Left hindlimb (tissue), 1 donor: ENCODE measurements at places on chromosomes 4 and X.

GRCh38 chrX:18828832-18829404, 121.5 kb downstream of the PPEF1 start:
- no peak for DNase-seq

GRCh38 chr4:185394568-185395237, 1.0 kb downstream of the LRP2BP start:
- no peak for DNase-seq

DNA sequence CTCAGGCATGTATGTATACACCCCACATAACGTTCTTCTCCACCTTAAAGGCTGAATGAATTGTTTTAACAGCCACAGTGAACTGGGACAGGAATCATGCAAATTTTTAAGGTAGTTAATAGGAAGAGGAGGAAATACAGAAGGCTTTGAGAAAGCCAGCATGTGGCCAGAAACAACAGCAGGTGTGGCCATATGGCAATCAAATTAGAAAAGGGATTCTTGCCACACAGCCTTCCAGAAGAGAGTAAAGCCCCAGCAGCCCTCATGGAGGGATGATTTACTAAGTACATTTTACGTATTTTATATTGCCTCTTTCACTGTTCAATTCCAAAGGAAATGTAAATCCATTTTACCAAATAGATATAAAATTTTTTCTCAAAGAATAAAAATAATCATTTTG, 792.2 kb downstream of the ADGRL3 start:
- DNase-seq = no peak

- DNase-seq = no peak
These were observed 527.2 kb upstream of the PRKX start for GRCh38 chrX:4240541-4241194.

DNA sequence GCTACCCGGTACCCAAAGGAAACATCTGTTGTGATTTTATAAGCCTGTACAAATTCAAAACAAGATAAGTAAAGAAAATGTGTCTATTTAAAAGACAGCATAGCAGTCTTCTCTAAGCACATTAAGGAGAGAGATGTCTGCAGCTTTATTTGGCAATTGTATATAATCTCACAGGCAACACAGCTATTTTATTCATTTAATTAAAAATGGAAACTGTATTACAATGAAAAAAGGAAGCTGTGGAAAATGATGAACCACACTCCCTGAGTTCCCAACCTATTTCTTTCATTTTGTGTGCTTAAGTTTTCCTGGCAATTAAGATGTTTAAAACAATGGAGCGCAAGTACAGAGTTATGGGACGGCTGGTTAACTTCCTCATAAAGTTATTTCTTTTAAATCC, 78.4 kb downstream of the CBLL2 start:
- no peak for DNase-seq

- peak; percentile 36 for DNase-seq
These were observed 12.4 kb upstream of the NFXL1 start for GRCh38 chr4:47926667-47927258.

DNA sequence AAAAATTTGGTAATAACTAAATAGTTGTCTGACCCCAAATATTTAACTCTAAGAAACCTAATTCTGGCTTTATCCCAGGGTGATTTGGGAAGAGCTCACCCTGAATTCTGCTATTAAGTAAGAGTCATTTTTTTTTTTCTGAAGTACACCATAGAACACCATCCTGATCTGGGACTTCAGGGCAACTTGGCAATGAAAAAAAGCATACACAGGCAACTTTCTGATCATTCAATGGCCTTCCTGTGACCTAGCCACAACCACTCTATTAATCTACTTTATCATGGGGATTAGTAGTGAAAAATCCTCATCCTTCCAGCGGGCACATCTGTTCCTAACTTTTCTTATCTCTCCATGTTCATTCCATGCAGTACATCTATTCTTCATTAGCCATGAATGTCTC, 333.2 kb upstream of the MAD2L1 start:
- no peak for DNase-seq

DNA sequence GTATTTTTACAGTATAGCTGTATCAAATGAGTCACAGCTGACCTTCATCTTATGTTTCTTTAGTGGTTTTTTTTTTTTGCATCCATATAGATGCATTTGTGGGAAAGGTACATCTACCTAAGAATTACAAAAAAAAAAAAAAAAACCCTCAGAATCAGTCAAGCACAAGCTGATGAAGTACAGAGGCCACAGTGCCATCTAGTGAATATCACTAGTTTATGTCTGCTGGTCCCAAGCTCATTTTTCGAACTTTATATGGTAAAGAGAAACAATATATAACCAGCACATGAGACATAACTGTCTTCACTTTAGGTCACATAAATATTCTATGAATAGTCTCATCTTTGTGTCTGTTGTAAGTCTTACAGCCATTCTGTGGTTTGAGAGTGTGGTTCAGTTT, 220.1 kb downstream of the DLG3 start:
- no peak for DNase-seq

- no peak for DNase-seq
These were observed 35.1 kb downstream of the PCGF3 start for GRCh38 chr4:740656-741282.

DNA sequence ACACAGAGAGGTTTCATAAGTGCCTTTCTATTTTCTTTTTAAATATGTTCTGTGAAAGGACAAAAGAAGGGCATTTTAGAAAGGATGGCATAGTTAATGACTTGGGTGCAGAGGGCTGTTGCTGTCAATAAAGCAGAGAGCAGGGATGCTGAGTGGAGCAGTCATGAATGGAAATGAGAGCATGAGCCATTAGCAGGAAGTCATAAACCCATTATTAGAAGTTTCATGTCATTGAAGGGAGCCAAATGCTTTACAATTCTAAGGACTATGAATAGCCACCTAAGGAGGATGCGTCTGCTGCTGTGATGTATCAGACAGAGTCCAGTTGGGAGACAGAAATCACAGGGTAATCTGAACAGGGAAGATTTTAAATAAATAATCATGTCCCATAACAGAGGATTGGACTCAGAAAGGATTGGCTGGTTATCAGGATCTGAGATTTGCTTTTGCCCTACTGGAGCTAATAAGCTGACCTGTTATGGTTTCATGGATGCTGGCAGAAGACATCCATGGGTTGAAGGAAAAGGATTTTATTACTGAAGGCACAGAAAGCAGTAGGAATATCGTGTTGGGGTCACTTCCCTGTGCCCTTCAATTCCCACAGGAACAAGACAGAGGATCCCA, 47.5 kb upstream of the WDR19 start:
- DNase-seq = no peak

- DNase-seq = no peak
These were observed 408.0 kb upstream of the SPOCK3 start for GRCh38 chr4:167642250-167642649.

DNA sequence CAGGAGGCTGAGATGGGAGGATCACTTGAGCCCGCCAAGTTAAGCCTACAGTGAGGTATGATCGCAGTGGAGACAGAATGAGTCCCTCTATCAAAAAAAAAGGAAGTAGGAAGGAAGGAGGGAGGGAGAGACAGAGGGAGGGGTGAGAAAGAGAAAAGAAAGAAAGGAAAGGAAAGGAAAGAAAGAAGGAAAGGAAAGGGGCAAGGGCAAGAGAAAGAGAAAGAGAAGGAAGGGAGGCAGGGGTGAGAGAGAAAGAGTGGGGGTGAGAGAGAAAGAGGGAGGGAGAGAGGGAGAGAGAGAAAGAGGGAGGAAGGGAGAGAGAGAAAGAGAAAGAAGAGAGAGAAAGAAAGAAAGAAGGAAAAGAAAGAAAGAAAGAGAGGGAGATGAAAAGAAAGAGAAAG, 13.2 kb downstream of the ELF2 start:
- DNase-seq = no peak
